ENCODE measurements at places on chromosomes 4 and X. TPM values are rescaled to one million over a fixed set of nuclear protein-coding genes. Genes with fewer than 3 reads are reported as not detected.

The MEPE gene
- polyA plus RNA-seq: 0.37 TPM

DNA sequence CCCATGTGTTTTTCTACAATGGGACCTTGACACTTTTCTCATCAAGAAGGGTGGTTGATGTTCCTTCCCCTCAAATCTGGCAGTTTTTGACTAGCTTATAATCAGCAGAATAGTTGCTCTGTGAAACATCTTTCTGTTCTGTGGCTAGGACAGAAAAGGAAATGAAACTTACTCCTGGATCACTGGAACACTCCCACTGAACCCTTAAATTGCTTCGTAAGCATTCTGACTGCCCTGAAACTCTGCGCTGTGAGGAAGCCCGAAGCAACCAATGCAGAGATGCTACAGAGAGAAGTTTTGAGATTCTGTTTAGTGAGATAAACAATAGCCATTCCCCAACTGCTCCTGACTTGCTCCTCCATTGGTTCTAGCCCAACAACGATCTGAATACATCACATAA lies 602.2 kb downstream of the CENPC start:
- no peak for DNase-seq

GRCh38 chrX:44422631-44423030 lies 79.2 kb upstream of the EFHC2 start:
- DNase-seq: no peak

DNA sequence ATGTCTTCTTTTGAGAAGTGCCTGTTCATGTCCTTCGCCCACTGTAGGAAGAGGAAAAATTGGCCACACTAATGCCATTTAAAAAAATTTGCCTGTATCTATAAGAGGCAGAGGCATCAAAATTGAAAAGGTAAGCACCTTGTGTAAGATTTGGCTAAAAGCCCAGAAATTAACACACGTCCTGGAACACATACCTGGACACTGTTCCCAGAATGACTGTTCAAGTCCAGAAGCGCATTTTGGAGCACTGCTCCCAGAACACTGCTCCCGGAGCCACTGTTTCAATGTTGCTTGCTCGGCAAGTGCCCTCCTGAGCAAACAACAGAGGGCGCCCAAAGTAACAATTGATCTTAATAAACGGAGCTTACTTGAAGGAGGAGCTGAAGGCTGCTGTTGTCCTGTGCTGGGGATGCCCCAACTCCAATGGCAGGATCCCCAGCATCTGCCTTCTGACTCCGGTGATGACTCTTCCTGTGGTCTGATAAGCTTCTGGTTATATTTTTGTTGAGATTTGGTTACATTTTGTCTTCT lies 1958.6 kb downstream of the C4orf33 start:
- no peak for DNase-seq

- DNase-seq: no peak
Measured at GRCh38 chr4:179880756-179881155, 2362.4 kb upstream of the TENM3 start.

The TCEAL2 gene
- polyA plus RNA-seq: 1.1 TPM

GRCh38 chr4:57113870-57114269 lies 3.7 kb upstream of the IGFBP7 start:
- DNase-seq: no peak

The ARHGAP36 gene
- polyA plus RNA-seq: 0.17 TPM

The NDP gene
- 0.26 TPM for polyA plus RNA-seq

DNA sequence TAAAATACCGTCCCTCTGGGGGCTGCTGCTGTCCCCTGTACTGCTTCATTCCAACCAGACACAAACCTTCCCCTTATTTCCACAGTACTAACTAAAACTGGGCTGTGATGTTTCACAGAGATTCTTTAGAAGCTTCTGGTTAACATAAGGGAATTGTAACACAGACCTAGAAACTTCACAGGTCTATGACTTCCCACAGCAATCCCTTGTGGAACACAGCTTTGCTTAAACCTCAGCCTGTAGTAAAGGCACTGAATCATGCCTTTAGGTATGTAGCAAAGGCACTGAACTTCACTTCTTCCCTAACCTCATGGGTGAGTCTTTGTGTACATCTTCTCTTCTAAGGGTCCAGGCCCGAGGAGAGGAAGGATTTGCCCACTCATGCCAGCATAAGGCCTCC lies 49.4 kb downstream of the SPINK2 start:
- DNase-seq: no peak

The JADE1 gene
- 23.9 TPM for polyA plus RNA-seq

The NSUN7 gene
- 17.0 TPM for polyA plus RNA-seq

- no peak for DNase-seq
Measured at GRCh38 chr4:87118421-87118820, 102.0 kb downstream of the KLHL8 start.

GRCh38 chrX:85627363-85627762 lies 247.9 kb upstream of the POF1B start:
- DNase-seq: no peak

DNA sequence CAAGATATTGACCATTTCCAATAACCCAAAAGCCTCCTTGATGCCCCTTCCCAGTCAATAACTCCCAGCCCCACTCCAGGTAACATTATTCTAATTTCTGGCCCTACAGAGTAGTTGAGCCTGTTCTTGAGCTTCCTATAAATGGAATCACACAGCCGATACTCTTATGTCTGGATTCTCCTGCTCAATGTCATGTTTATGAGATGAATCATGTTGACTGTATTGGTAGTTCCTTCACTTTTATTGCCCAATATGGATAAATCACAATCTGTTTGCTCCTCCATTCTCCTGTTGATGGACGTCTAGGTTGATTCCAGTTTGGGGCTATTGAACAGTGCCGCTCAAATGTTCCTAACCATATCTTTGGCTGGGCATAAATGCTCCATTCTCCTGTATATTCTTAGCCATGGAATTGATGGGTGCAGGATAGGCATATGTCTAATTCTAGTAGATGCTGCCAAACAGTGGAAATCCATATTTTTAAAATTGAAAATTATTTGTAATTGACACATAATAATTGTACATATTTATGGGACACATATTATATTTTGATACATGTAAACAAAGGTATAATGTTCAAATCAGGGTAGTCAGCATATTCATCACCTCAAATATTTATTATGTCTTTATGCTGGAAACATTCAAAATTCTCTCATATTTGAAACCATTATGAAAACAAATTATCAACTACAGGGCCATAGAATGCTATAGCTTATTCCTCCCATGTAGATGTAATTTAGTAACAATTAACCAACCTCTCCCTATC lies 40.5 kb upstream of the SLC2A9 start:
- no peak for DNase-seq

GRCh38 chr4:118916691-118917289 lies 28.1 kb downstream of the SYNPO2 start:
- DNase-seq: no peak

The SMIM9 gene
- not detected for polyA plus RNA-seq

- DNase-seq: no peak
Measured at GRCh38 chr4:42445038-42445437, 47.8 kb downstream of the SHISA3 start.

- no peak for DNase-seq
Measured at GRCh38 chr4:25350561-25350960, 26.5 kb upstream of the ANAPC4 start.

All from left lung (tissue), 14 donors.